ENCODE measurements at places on chromosomes 5 and 9.

GRCh38 chr5:67773411-67774266 lies 441.9 kb upstream of the PIK3R1 start:
- peak; percentile 52 for DNase-seq

DNA sequence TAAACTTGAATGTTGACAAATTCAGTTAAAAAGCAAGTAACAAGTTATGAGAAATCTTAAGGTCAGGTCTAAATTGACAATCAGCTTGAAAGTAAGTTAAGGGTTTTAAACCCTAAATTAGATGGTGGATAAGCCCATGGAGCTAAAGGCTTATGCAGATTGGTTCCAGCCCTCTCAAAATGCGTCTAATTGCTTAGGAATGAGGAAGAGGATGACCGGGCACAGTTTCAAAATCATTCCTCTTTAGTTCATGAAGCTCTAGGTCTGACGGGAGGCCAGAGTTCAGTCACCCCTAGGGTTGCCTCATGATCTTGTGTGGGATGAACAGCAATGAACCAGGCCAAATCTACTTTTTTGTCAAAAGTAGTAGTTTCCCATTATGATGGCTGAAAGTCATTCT lies 75.4 kb downstream of the SLC38A9 start:
- no peak for DNase-seq

- no peak for DNase-seq
Observed at GRCh38 chr5:142969186-142969585, 199.0 kb downstream of the ARHGAP26 start.

GRCh38 chr5:122283592-122283991 lies 28.4 kb upstream of the SNCAIP start:
- no peak for DNase-seq

DNA sequence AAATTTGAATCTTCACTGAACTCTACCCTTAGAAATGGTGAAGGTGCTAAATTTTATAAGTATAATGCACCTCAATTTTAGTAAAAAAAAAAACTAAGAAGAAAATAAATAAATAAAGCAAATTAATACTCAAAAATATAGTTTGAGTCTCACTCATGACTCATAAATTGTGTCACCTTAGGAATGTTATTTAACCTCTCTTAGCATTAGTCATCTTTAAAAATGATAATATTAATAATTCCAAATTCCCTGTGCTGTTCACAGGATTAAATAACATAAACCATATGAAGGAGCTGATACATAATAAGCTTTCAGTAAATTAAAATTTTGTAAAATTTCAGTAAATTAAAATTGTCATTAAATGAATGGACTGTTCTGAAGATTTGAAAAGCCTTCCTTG lies 339.8 kb upstream of the RGMB start:
- no peak for DNase-seq

DNA sequence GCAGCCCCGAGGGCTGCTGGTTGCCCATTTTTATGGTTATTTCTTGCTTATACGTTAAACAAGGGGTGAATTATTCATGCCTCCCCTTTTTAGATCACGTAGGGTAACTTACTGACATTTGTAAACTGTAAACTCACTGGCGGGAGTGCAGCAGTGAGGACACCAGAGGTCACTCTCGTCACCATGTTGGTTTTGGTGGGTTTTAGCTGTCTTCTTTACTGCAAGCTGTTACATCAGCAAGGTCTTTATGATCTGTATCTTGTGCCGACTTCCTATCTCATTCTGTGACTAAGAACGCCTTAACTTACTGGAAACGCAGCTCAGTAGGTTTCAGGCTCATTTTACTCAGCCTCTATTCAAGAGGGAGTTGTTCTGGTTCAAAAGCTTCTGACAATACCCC lies 155.0 kb upstream of the PRDM9 start:
- no peak for DNase-seq

- DNase-seq = peak; percentile 80
Observed at GRCh38 chr9:136363106-136363948, at the start of gene DNLZ. Gene DNLZ (minus strand): TSS chr9:136363744. CDS start chr9:136363714, 30 bp downstream.

- DNase-seq = peak; percentile 14
Observed at GRCh38 chr5:151051066-151051930, 29.5 kb downstream of the TNIP1 start.

GRCh38 chr9:132267660-132268059 lies 87.1 kb downstream of the SETX start:
- no peak for DNase-seq

GRCh38 chr5:1278656-1279442 lies 16.0 kb downstream of the TERT start:
- DNase-seq = no peak

DNA sequence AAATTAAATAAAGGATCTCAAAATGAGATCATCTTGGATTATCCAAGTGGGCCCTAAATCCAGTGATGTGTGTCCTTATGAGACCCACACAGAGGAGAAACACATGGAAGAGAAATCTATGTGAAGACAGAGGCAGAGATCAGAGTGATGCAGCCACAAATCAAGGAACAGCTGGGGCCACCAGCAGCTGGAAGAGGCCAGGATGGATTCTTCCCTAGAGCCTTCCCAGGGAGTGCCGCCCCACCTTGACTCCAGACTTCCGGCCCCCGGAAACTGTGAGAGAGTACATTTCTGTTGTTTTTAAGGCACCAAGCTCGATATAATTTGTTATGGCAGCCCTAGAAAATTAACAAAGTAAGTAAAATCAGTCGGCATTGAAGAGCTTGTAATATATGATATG lies 286.9 kb downstream of the FBXL7 start:
- no peak for DNase-seq

DNA sequence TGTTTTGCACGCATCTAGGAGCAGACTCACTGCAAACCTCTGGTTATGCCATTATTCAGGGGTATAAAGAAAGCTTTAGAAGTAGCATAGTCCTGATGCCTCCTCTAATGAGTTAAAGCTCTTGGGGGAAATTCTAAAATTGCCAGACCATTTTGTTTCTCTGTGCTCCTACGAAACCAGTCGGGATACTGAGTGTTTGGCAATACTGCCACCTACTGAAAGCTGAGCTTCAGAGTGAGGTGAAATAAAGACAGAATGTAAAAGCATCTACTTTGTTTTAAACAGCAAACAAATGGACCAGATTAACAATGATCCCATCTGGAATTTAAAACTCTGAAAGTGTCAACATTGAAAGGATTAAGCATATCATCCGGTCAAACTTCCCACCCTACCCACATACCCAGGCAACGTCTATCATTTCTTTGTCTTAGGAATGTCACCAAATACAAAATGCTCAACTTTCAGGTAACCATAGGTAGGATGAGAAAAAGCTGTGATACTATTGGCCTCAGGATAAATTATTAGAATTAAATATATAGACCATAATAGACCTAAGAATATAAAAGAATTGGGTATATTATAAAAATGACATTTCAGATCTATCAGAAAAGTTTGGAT lies 77.8 kb upstream of the SHISAL2B start:
- DNase-seq = no peak

DNA sequence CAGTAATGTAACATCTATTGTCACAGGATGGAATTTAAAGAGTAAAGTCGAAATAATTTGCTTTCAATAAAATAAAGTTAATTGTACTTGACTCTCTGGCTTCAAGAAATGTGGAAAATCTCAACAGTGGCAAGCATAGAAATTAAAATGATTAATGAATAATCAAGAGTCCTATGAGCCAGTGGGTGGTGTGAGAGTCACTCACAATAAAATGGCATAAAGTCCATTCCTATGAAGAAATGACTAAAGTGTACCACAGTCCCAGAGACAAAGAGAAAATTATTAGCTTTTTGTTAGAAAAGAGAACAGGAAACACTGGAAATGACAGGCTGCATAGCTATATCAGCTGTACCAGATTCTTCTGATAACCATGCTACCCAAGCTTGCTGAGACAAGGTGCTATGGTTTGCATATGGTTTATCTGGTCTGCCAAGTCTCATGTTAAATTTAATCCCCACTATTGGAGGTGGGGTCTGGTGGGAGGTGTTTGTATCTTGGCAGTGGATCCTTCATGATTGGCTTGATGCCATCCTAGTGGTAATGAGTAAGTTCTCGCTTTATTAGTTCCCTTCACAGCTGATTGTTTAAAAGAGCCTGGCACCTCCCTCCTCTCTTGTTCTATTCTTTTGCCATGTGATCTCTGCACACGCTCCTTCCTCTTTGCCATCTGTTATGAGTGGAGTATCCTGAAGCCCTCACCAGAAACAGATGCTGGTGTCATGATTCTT lies 647.7 kb upstream of the ITGA1 start:
- DNase-seq = no peak

DNA sequence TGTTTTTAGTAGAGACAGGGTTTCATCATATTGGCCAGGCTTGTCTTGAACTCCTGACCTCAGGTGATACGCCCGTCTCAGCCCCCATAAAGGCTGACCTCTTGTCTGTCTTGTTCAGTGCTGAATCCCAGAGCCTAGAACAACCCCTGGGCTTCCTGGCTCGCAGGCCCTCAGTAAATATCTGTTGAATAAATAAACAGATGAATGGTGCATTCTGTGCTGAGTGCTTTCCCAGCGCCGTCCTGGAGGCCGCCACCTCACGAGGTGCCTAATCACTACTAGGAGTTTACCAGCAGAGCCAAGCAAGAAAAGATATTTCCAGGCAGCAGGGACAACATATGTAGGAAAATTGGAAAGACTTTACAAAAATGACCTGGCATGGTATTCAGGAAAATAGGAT lies 88.5 kb downstream of the SNX24 start:
- DNase-seq = no peak

DNA sequence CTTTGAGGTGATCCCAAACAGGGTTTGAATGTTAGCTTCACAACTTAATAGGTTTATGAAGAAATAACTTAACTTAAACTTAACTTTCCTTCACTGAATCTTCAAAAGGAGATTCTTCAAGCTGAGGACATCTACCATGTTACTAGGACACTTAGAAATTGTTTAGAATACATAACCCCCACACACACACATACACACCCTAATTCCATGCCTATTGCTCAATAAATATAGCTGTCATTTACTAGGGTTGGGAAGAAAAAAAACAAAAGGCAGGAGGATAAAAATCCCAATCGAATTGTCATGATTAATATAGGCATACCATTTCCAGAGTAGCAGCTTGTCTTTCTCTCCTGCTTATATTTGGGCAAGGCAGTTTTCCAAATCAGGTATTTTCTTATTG lies 68.3 kb downstream of the ALDH1A1 start:
- DNase-seq = no peak

- no peak for DNase-seq
Observed at GRCh38 chr5:141001446-141001843, 35.2 kb downstream of the PCDHAC2 start.

DNA sequence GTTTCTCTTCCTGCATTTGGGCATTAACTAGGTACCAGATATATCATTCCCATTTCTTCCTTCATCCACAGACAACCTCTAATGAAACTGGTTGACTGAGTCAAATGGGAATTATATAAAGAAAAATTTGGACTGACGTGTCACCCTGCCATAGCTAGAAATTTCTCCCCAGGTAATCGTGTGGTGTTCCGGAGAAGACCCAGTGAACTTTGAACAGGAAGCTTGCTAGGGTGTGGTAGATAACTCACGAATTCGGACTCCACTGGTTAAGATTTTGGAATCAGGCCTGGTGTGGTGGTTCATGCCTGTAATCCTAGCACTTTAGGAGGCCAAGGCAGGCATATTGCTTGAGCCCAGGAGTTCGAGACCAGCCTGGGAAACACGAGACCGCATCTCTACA lies 114.3 kb upstream of the OTULINL start:
- no peak for DNase-seq

- no peak for DNase-seq
Observed at GRCh38 chr5:26237489-26237888, 800.9 kb downstream of the CDH9 start.

- DNase-seq = no peak
Observed at GRCh38 chr9:22157276-22157675, 148.2 kb upstream of the CDKN2B start.

- no peak for DNase-seq
Observed at GRCh38 chr5:135170500-135170899, 136.5 kb upstream of the PITX1 start.

DNA sequence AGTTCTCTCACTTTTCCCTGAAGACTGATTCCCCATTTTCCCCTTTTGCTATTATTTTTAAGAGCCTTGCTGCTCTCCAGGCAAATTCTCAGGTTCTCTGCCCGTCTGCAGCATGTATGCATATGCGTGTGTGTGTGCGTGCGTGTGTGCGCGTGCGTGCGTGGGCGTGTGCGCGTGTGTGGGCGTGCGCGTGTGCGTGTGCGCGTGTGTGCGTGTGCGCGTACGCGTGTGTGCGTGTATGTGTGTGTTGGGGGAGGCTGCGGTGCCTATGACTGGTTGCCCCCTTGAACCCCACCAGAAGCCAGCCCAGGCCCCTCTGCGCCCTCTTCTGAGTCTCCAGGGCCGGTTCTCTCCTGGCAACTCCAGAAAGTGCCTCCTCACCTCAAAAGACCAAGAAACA lies 987 bp upstream of the FOXI1 start:
- DNase-seq = no peak

- no peak for DNase-seq
Observed at GRCh38 chr5:52961274-52961681, 27.9 kb upstream of the ITGA2 start.

DNA sequence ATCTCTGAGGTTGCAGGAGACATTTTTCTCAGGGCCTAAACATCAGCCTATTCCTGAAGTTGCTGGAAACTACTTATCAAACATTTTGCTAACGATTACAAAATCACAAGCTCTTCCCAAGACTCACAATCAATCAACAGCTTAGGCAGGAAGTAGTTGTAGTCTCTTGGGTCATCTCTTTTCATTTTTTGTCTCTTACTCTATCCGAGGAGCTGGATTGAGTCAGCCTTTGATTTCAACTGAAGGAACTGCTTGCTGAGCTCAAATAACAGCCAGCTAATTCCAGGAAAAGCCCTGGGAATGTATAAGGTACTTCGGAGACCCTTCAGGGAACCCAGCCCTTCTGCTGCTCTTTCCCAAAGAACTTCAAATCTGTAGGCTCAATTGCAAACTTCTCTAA lies 398.9 kb downstream of the PLK2 start:
- DNase-seq = no peak

GRCh38 chr9:84371737-84372136 lies 31.2 kb upstream of the SLC28A3 start:
- DNase-seq = no peak

GRCh38 chr9:88926781-88927505 lies 64.3 kb upstream of the S1PR3 start:
- DNase-seq = no peak

- DNase-seq = no peak
Observed at GRCh38 chr5:120803282-120803681, 339.2 kb downstream of the PRR16 start.

DNA sequence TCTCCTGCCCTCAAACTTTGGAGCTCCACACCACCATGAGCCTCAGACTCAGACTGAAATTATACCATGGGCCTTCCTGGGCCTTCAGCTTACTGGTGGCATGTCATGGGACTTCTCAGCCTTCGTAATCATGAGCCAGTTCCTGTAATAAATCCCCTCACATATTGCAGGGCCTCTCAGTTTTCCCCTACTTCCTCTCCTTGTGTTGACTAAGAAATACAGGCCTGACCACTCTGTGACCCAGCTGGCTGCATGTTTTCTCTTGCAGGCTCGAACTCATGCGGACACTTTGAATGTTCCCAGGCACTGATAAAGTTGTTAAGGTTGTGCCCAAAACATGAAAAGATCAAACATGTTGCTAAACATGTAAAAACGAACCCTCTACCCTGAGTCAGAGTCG lies 26.2 kb upstream of the SHC3 start:
- DNase-seq = no peak
